ENCODE measurements at places on chromosomes 3 and 15. TPM values are rescaled to one million over a fixed set of nuclear protein-coding genes. Genes with fewer than 3 reads are reported as not detected.

The ISG20 gene
- 5.3 TPM for total RNA-seq

GRCh38 chr3:43154980-43155379 lies 49.1 kb upstream of the POMGNT2 start:
- no peak for DNase-seq

- DNase-seq, result no peak
Observed at GRCh38 chr15:66188464-66188863, 65.1 kb downstream of the MEGF11 start.

DNA sequence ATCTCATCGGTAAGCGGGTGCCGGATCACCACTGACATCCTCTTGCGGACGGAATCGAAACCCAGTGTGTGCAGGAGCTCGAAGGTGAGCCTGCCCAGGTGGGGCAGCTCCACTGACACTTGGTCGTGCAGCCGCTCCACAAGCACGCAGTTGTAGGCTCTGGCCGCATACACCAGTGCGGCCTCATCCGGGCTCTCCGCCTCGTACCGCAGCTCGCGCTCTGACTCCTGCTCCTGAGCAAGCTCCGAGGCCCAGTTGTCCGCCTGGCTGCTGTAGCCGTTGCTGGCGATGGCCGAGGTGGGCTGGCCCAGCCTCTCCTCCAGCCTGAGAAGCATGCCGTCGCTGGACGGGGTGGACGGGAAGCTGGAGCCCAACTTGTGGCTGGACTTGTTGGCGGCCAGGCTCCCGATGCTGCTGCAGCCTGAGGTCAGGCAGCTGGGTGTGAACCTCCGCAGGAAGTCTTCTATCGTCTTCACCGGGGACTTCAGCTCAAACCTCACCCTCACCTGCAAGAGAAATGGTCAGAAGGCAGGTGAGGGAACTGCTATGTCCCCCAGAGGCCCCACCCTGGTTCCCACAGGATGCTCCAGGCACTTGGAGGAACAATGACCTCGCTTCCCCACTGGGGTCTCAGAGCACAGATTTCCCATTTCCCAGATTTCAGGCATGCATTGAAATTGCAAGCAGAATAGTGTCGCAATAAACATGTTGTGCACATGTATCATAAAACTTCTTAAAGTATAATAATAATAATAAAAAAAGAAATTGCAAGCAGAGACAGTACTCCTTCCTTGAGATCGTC lies 149.2 kb downstream of the ATP10A start:
- no peak for DNase-seq

- DNase-seq, result no peak
Observed at GRCh38 chr3:4322635-4323034, 19.5 kb downstream of the SETMAR start.
